ENCODE measurements at places on chromosomes 3 and 15.

DNA sequence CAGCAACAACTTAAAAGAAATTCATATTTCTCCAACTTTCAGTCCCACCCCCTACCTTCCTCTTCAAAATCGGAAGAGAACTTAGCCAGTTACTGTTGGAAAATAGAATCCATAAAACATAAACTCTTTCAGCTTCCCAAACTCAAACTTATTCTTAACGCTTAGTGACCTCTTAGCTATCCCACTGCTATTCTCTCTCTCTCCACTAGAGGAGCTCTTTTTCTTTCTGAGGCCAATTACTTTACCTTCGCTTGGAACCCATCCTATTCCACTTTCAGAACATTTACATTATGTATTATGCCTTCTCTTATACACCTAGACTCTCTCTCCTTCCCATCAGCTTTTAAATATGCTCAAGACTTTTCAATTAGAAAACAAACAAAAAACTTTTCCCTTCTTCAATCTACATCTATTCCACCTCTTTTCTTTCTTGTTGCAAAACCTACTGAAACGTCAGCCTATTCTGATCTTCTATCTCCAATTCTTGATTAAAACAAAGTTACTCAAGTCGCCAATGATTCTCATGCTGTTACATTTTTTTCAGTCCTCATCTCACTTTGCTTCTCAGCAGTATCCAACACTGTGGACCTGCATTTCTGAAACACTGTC is 13.4 kb upstream of the GHSR start:
- DNase-seq: no peak

- no peak for DNase-seq
Observed at GRCh38 chr15:40731034-40731433, 24.0 kb downstream of the RMDN3 start.

- no peak for DNase-seq
Observed at GRCh38 chr3:121992601-121993560, 29.2 kb downstream of the ILDR1 start.

DNA sequence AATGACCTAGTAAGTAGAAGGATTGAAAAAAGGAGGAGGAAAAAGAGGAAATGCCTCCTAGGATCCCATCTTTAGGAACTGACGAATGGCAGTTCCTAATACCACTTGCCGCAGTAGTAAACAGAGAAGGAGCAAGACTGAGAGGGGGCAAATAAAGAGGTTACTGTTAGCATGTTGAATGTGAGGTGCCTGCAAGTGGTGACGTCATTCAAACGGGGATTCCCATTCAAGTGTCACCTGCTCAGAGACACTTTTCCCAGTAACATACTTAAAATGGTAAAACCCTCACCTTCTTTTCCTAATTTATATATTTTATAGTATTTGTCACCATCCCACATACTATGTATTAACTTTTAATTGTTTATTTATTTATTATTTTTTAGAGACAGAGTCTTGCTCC is 178.9 kb downstream of the IL5RA start:
- no peak for DNase-seq

GRCh38 chr3:99845331-99845730 is 27.7 kb downstream of the CMSS1 start:
- DNase-seq: no peak

DNA sequence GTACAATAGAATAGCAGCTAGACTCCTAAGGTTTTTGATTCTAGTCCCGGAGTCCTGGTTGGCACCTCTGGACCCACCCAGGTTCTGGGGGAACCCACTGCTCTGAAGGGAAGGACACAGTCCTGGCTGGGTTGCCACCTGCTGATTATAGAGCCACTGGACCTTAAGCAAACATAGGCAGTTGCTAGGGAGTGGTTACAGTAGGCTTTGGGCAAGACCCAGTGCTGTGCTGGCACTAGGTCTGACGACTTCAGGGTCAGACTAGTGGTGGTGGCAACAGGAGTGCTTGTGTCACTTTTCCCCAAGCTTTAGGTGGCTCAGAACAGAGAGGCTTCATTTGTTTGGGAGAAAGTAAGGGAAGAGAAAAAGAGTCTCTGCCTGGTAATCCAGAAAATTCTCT is 109.8 kb upstream of the C3orf80 start:
- no peak for DNase-seq
